H7 (cell line): ENCODE measurements at places on chromosomes 5 and 9. TPM values are rescaled to one million over a fixed set of nuclear protein-coding genes. Genes with fewer than 3 reads are reported as not detected.

- DNase-seq, result no peak
Measured at GRCh38 chr5:77774981-77775789, 954 bp downstream of the TBCA start.

ANKRD34B gene
- total RNA-seq, result 0.03 TPM in 1 of 2 replicates, not detected in the other

GRCh38 chr9:124285903-124286291, 28.1 kb downstream of the NEK6 start:
- DNase-seq, result no peak

GRCh38 chr5:144464306-144464705, 293.6 kb downstream of the KCTD16 start:
- no peak for DNase-seq

GRCh38 chr9:137141050-137141810, 2.3 kb downstream of the GRIN1 start:
- peak; percentile 47 for DNase-seq

- DNase-seq, result no peak
Measured at GRCh38 chr9:116605060-116605459, 82.0 kb upstream of the TRIM32 start.

OR1J2 gene
- total RNA-seq, result not detected in 2 replicates

GRCh38 chr5:8953016-8953415, 592.9 kb downstream of the SEMA5A start:
- no peak for DNase-seq

MARCHF6 gene
- 38.0 and 55.4 TPM in 2 replicates for total RNA-seq

DNA sequence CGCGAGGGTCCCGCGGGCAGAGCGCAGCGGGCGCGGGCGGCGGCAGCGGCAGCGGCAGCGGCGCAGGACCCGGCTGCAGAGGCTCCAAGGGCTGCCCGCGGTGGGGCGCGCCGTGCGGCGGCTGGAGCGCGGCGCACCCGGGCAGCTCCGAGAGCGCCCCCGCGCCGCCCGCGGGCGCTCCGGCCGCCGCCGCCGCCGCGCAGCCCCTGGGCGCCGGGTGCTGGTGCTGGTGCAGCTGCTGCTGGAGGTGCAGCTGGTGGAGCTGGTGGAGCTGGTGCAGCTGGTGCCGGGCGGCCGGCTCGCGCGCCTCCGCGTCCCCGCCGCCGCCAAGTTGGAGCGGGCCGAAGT, 644 bp downstream of the IER5L start:
- DNase-seq, result peak; percentile 81
